Karpas-422 (cell line): ENCODE measurements at places on chromosomes 2 and 18. TPM values are rescaled to one million over a fixed set of nuclear protein-coding genes. Genes with fewer than 3 reads are reported as not detected.

- no peaks in the 10 kb centered on the region for H3K36me3 ChIP-seq
- no peak for DNase-seq
- H3K27me3 ChIP-seq: no peaks in the 10 kb centered on the region
- H3K4me1 ChIP-seq: no peaks in the 10 kb centered on the region
- no peak overlapping the region for H3K27ac ChIP-seq
Measured at GRCh38 chr2:47236503-47237215, 81.6 kb upstream of the STPG4 start.

LCT gene
- 0.14 and 0.19 TPM in 2 replicates for total RNA-seq

PSMA8 gene
- total RNA-seq: not detected in 2 replicates

DNA sequence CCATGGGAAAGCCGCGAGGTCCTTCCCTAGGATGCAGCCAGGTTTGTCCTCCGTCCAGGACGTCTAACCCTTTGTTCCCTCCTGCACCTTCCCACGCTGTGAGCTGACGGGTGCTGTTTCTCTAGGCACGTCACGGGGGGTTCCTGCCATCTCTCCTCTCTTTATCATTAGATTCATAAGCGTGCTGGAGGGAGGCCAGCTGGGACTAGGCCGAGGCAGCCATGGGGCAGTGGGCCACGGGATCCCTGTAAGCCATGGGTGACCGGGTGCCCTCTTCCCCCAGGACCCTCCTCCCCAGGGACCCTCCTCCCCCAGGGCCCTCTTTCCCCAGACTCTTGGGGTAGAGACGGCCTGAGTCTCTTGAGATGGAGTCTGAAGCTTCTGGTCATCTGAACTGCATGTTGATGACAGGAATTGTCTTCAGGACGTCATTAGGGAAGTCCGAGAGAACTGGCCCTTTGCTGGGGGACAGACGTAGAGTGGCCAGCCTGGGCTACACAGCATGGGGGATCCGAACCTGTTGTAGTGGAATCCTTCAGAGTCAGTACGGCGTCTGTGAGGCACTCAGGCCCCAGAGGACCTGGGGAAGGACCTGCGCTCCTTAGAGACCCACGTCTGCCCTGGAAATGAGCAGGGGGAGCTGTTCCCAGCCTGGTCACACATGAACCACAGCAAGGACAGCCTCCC, 108.1 kb downstream of the TPO start:
- H3K4me3 ChIP-seq: no peak overlapping the region
- no peaks in the 10 kb centered on the region for H3K36me3 ChIP-seq
- DNase-seq: no peak
- no peaks in the 10 kb centered on the region for H3K4me1 ChIP-seq
- H3K27ac ChIP-seq: no peak overlapping the region

GRCh38 chr2:167052825-167053224, 164.5 kb downstream of the XIRP2 start:
- H3K27me3 ChIP-seq: no peaks in the 10 kb centered on the region
- no peaks in the 10 kb centered on the region for H3K4me1 ChIP-seq
- H3K36me3 ChIP-seq: no peaks in the 10 kb centered on the region
- no peak overlapping the region for H3K27ac ChIP-seq
- H3K4me3 ChIP-seq: no peak overlapping the region
- DNase-seq: no peak

DNA sequence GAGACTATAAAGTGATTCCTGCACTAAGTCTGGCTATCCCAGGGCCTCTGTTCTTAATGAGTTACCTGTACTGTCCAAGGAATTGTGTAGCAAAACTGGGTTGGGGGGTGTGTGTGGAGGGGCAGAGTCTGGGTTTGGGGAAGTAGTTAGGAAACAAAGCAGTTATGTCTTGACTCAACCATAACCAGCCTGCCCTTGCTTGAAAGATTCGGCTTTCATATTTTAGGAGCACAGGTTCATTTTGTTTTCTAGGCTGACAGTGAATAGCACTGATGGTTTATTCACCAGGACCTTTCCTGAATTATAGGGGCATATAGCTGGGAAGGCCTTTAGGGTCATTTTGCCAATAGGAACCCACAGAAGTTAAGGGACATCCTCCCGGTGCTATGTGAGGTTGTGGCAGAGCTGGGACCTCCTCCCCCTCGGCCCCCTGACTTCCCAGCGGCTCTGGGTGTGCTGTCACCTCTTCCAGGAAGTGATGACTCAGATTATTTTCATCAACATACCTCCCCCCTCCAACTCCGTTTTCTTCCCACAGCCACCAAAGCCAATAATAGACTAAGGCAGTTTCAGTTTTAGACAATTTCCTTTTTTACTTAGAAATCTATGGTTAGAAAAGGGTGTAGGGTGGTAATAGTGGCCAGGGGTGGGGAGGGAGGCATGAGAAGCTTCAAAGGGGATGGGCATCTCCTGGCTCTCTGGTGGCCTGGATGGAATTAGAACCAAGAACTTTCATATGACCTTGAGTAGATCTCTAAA, 44.8 kb downstream of the SETBP1 start:
- no peaks in the 10 kb centered on the region for H3K27me3 ChIP-seq
- no peaks in the 10 kb centered on the region for H3K36me3 ChIP-seq
- no peak for DNase-seq

UGT1A10 gene
- total RNA-seq: 0.11 and 0.14 TPM in 2 replicates

DNA sequence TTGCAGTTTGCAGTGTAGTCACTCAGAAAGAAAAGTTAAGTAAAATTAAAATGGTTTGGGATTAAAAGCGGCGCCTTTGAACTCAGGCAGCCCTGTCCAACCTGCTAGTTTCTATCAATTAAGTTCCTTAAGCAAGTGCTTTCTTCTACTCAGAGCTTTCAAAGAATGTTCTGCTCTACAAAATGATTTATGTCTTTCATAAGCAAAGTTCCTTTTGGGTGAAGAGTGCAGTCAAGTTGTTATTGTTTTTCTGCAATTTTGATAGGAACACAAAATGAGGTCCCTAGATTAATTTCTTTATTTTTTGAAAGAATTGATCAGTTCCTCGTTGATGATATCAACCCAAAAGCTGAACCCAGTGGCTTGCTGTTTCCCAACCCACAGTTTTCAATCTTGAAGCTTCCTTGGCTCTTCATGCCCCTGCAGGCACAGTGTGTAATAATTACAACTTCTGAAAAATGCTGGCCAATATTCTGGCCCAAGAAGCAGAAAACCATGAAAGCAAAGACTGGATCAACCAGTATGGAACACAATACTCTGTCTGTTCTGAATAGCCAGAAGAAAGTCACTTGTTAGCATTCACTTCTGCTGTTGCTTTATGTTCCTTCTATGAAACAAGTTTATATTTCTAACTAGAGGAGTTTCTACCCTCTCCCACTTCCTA, 89.1 kb downstream of the TGIF1 start:
- H3K4me1 ChIP-seq: peaks cover 35% of the 10 kb centered on the region
- no peaks in the 10 kb centered on the region for H3K27me3 ChIP-seq
- DNase-seq: no peak
- H3K27ac ChIP-seq: no peak overlapping the region
- H3K36me3 ChIP-seq: no peaks in the 10 kb centered on the region
- no peak overlapping the region for H3K4me3 ChIP-seq

GRCh38 chr2:142504754-142505153, 372.7 kb upstream of the KYNU start:
- H3K36me3 ChIP-seq: no peaks in the 10 kb centered on the region
- H3K4me3 ChIP-seq: no peak overlapping the region
- no peak overlapping the region for H3K27ac ChIP-seq
- H3K4me1 ChIP-seq: no peaks in the 10 kb centered on the region

ANKAR gene
- 5.7 and 24.9 TPM in 2 replicates for total RNA-seq

DNA sequence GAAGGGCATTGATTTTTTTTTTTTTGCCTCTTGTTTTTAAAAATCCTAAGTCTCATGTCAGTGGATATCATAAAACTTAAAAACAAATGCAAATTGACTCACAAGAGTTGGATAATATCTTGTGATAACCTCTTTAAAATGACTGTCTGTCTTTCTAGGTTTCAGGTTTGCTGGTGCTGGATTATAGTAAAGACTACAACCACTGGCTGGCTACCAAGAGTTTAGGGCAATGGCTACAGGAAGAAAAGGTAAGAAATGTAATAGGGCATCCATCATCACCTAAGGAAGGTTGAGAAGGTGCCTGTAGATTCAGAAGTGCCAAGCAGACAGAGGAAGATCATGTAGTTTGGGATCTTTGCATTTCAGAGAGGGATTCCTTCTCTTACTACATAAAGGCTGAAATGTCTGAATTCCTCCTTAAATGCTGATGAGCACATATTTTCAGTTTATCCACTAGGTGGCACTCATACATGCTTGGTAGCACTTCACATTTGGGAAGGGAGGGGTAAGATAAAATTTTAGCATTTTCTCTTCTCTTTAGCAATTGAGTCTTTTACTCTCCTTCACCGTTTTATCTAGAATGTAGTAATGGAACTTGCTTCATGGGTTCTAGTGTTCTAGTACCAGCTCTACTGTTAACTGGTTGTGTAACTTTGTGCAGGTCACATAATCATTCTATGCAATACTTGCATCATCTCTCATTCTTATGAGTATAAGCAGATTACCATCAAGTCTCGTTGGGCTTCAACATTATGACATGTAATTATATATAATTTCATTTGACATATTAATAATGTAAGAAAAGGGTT, 21.1 kb downstream of the CPS1 start:
- H3K4me1 ChIP-seq: no peaks in the 10 kb centered on the region
- H3K27me3 ChIP-seq: no peaks in the 10 kb centered on the region
- H3K4me3 ChIP-seq: no peak overlapping the region

- H3K4me1 ChIP-seq: no peaks in the 10 kb centered on the region
- no peak overlapping the region for H3K27ac ChIP-seq
- no peaks in the 10 kb centered on the region for H3K36me3 ChIP-seq
- H3K27me3 ChIP-seq: 0 out of 2 replicates have a peak, but pooled peaks cover 3% of the 10 kb centered on the region
- H3K4me3 ChIP-seq: no peak overlapping the region
Measured at GRCh38 chr2:237143676-237144440, 58.2 kb downstream of the COPS8 start.

DNA sequence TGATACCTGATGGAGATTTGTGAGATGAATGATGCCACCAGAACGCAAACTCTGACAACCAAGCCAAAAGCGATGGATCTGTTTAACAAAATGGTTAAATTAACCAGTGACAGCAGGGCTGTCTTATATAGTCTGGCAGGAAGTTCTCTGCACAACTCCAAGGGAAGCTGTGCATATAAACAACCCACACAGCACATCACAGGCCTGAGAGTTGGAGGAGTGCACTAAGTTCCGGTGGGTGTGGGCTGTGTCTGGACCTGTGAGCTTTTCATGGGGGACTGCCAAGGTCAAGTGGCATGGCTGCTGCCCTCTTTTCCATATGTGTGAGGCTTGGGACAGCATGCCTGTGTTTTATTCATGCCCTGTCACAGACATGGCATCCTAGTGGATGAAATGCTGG, 414.6 kb upstream of the TRIB2 start:
- no peak for DNase-seq
- no peak overlapping the region for H3K4me3 ChIP-seq
- no peaks in the 10 kb centered on the region for H3K27me3 ChIP-seq
- H3K36me3 ChIP-seq: no peaks in the 10 kb centered on the region
- no peak overlapping the region for H3K27ac ChIP-seq
